Bronchial epithelial cell (primary cell): ENCODE measurements at places on chromosomes 4 and X.

GRCh38 chr4:91256043-91256442 is 1047.7 kb upstream of the GRID2 start:
- DNase-seq, result no peak

DNA sequence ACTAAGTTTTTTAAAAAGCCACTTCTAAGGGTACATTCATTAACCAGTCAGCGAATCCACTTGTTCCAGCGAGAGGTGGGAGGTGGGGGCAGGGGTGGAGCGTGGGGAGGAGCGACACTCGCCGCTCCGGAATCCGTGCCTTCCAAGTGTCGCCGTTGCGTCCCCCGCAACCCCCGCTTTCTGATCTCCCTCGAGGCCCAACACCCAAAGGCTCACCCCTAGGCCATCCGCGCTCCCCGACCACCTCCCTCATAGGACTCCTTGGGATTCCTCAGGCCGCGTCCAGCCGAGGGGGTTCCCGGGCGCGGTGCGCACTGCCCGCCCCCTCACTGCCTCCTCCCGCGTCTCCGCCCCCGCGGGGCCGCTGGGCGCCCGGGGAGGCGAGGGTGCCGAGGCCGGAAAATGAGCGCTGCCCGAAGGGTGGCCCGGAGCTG is 108.1 kb upstream of the STOX2 start:
- no peak for DNase-seq

DNA sequence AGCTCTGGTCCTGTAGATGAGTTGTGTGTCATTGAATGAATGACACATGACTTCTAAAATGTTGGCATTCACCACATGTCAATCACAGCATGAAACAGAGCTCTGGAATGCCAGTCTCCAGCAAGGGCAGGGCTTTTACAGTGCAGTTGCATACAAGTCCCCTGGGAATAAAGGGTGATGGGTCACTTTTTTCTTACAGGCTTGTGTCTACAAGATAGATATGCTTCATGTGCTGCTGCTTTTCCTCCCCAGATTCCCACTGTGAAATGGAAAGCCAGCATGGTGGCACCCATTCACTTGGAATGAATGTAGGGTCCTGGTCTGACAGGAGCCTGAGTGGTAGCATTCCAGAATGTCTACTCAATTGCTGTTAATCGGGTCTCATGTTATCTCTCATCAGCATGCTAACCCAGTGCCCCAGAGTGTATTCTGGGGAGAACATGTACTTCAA is 159.1 kb upstream of the KIT start:
- peak; percentile 61 for DNase-seq

GRCh38 chr4:102608190-102608589 is 107.0 kb downstream of the NFKB1 start:
- DNase-seq, result peak; percentile 77

GRCh38 chrX:114976292-114976691 is 41.1 kb downstream of the IL13RA2 start:
- DNase-seq, result peak; percentile 92

DNA sequence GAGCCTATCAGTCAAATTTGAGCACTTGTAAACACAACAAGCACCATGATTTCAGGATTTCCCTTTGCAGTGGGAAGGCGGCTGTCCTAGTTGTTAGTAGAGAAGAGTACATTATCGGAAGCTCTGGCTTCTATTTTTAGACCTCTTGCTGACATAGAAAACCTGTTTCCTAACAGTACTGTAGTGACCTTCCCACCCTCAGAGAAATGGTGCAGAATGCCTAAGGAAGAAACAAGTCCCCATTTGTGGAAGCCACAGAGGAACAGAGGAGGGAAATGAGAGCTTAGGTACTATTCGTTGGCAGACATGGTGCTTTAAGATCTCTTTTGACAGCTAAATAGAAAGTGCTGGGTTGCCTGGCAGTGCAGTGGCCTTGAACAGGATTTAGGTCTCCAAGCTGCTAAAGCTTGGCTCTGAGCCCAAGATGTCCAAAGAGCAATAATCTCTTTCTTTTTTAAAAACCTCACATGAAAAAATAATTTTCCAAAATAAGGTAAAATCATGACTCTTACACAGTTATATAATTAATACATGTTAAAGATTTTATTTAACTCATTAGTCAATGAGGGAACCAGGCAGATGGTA is 24.9 kb downstream of the GLRA2 start:
- DNase-seq, result no peak

- DNase-seq, result no peak
Observed at GRCh38 chr4:40306976-40307375, 28.2 kb upstream of the CHRNA9 start.

DNA sequence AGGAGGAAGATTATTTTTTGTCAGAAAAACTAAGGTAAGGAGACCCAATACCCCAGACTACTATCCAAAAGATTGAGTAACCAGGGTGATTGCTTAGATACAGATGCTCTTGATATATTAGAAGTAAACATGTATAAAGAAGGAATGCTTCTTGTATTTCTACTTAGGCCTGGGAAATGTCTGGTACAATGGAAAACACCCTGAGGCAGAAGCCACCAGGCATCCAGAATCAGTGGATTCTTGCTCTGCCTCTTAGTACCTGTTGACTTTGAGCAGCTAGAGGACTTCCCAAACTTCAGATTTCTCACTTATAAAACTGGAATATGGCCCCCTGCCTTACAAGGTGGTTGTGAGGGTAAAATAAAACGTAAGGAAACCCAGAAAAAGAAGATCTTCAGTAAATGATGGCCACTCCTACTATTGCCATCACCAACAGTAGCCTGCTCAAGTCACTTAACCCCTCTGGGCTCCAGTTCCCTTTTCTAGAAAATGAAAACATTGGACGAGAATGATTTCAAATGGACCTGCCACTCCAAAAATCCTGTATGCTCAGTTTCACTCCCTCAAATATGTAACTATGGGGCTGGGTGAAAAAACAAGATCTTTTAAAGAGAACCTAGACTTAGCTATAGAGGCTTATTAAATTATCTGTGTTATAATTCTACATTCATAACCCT is 56.6 kb downstream of the AMELX start:
- no peak for DNase-seq
